ENCODE measurements at places on chromosomes 1 and 21.

DNA sequence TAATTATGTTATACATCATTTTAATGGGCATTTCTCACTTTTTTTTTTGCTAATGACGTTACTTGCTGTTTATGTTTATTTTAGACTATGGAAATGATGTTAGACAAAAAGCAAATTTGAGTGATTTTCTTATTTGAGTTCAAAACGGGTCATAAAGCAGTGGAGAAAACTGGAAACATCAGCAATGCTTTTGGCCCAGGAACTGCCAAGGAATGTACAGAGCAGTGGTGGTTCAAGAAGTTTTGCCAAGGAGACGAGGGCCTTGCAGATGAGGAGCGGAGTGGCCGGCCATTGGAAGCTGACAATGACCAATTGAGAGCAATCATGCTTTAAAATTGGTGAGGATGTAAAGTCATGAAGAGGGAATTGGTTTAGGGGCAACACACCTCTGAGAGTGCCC, 32.1 kb upstream of the KCNE2 start:
- no peak for DNase-seq

DNA sequence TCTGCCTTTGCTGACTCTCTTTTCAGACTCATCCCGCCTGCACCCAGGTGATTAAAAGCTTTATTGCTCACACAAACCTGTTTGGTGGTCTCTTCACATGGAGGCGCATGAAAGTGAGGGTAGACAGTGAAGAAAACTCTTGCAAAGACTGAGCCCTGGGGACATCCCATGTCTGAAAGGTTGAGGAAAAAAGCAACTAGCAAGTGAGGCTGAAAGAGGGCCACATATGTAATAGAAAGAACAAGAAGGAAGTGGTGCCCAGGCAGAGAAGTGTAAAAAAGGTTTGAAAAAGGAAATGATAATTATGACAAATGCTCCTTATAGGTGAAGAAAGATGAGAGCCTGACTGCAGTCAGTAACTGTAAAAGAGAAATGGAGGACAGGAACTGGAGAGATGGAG, 115.9 kb upstream of the NEK7 start:
- no peak for DNase-seq

DNA sequence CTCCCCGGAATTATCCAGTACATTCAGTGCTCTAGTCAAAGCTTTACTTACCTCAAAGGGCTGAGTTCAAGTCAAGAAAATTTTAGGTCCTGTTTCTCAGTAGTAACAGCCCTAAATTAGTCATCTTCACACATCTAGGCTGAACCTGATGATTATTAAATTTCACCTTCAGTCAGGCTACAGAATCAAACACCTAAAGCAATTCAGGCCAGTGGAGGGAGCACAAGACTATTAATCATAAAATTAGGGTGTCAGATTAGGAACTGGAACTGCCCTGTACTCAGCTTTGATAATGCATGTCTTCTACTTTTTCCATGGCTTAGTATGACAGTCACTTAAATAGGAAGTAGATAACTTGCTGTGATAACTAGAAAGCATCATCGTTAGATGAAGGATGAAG, 28.4 kb upstream of the BCAS2 start:
- DNase-seq = no peak

DNA sequence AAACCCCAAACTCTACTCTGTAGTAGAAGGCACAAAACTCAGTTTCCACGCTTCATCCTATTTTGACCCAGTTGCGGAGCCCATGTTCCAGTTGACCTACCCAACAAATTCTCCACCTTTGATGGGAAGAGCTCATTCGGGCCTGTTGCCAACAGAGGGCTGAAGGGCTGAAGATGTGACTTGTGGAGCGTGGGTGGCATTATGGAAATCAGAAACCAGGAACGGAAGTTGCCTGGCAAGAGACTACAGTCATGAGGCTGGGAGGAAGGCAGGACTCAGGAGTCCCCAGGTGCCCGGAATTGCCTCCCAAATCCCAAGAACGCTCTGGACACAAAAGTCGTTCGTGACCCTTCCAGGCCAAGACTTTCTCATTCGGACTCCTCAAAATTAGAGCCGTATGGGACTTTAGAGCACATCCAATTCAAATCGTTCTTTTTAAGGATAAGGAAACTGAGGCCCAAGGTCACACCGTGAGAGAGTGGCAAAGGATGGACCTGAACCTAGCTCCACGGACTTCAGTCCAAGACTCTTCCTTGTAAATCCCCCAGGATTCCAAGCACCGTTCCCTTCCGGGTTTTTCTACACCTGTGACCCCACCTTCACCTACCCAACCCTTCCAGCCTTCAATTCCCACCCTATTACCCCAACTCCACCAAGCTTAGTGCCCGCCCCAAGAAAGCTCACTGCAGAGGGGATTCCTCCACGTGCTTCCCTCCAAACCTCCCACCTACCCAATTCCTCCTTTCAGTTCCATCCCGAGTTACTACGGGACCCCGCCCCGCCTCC, 739 bp downstream of the SMG5 start:
- no peak for DNase-seq

- no peak for DNase-seq
Measured at GRCh38 chr1:111743679-111744101, 4.5 kb upstream of the INKA2 start.

GRCh38 chr21:34523019-34523555, 11.1 kb upstream of the KCNE1 start:
- DNase-seq = no peak

DNA sequence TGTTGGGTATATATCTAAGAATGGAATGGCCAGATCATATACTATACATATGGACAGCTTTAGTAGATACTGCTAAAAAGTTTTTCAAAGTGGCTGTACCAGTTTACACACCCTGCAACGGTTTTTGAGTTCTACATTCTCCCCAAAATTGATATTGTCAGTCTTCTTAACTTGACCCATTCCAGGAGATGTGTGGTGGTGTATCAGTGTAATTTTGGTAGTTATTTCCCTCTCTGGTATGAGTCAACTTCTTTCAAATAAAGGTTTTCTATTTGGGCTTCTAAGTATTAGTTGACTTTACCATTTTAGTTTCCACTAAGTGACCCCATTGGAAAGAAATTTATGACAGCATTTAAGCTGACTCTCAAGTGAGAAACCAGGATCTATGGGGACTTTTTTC, 29.2 kb downstream of the INKA2 start:
- no peak for DNase-seq

- DNase-seq = no peak
Measured at GRCh38 chr1:162663589-162664106, 31.4 kb downstream of the DDR2 start.

DNA sequence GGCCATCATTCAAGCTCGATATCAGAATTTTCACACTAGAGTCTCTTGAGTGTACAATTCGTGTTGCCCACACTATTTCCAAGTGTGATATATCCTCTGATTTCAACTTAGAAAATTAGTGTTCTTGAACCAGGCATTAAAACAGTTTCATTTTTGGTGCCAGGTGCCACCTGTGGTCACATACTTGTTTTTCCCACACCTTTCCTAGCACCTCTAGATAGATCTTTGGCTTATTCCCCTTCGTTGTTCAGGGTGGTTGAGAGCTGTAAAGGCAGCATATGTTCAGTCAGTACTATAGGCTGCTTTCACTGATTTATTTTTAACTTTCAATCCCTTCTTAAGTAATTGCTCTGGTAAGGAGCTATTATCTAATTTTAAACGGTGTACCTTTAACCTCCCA, 131.1 kb downstream of the NEK7 start:
- DNase-seq = no peak

GRCh38 chr1:26728645-26729044, 32.8 kb downstream of the ARID1A start:
- no peak for DNase-seq

- no peak for DNase-seq
Measured at GRCh38 chr1:51635615-51636014, 18.7 kb downstream of the OSBPL9 start.

- DNase-seq = no peak
Measured at GRCh38 chr1:210608767-210609166, 280.1 kb downstream of the HHAT start.

DNA sequence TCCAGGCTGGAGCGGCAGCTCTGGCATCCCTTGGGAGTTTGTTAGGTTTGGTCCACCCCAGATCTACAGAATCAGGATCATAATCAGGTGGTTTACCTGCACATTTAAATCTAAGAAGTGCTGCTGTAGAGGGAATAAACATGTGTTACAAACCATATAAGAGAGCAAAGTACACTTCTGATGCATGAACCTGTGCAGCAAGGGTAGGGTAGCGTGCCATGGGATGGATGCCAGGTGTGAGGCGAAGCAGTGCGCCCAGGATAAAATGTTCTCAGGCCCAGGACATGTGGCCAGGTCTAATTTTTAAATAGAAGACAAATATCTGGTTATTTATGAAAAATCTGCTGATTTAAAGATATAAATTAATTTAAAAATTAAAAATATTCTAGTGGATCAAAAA, 308.8 kb upstream of the USP24 start:
- no peak for DNase-seq

DNA sequence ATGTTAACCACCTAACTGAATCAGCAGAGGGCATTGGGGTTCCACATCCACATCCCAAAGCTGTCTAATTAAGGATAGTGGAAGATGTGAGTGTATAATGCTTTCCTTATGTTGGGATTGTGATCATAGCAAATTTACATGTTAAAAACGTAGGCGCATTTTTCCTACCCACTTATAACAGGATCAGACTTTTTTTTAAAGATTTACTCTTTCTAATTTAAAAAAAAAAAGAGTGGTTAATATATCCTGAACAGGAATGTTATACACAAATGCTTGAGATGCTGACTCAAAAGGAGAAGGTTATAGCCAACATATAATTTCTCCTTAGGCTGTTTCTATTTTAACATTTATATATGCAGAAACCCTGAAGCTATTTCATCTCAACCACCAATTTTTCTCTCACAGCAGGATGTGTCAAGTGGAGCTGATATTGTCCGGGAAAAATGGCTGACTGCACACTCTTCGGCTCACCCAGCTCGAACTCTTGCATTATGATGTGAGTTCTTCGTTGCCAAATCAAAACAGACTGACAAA, 40.3 kb downstream of the RGS5 start:
- DNase-seq = no peak

DNA sequence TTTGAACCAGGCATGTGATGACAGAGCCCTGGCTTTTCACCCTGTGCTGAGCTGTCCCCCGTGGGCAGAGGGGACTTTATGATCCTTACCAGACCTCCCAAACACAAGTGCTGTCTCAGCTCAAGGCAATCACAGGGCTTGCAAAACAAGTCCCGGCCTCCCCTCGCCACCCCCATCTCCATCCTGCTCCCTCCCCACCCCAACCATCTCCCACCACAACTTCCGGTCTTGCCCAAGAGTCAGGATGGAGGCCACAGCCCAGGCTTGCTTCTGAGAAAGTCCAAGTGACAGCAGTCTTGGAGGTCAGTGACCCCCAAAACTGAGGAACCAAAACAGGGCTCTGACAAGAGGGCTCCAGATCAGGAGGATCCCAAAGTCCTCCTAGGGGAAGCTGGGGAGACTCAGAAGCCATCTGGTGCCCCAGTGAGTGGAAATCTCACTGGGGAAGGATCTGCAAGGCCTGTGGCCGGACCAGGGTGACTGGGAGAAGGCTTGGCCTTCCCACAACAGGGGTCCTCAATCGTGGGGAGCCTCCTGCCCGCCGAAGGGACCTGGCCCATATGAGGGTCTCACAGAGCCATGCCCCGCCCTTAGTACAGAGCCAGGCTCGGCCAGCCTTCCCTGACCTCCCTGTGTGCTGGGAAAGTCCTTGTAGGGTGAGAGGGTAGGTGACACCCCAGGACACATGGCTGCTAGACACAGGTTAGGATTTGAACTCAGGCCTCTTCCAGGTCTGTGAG, 4.5 kb upstream of the SDC3 start:
- DNase-seq = no peak

DNA sequence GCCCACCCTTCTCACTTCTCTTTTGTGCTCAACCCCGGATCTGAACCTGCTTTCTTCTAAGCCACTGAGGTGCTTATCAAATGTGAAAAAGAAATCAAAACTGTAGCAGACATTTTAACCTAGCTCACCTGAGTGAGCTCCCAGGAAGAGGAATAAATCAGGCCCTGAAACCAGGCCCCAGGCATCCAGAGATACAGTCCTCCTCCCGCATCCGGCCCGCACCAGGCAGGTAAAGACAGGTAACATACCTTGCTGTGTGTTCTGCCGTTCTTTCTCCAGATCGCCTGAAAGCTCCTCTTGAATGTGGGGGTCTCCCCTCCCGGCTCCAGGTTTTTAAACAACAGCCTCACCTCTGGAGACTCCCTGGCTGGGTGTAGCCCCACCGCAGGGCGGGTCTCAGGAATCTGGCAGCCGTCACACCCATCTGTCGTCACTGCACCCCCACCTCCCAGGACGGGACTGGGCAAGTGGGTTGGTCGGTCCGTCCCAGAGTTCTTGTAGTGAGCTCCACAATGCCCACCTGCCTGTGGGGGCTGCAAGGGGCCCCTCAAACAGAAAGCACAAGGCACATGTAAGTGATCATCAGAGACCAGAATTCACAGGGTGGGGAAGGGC, at the start of gene LAMB3:
LAMB3 (minus strand) TSS at position 305 of the 615 bp plus-strand sequence. CDS start 1,481 bp downstream, outside the sequence.
- DNase-seq = no peak

GRCh38 chr1:230074762-230075161, 7.7 kb downstream of the GALNT2 start:
- DNase-seq = no peak

DNA sequence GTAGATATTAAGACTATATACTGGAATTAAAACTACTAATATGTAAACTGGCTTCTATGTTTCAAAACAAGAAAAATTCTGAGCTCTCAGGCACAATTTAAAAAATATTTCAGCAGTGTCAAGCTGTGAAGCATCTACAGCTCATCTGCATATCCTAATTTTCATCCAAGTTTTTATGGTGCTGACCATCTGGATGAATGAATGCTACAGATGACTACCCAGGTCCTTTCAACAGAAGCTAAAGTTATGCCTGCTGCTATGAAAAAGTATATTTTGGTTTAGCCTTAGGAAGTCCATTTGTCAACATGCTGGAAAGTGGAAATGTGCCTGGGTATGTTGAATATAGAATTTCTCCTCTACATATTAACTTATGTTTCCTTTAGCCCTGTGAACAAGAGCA, 206.9 kb downstream of the NEGR1 start:
- DNase-seq = no peak

DNA sequence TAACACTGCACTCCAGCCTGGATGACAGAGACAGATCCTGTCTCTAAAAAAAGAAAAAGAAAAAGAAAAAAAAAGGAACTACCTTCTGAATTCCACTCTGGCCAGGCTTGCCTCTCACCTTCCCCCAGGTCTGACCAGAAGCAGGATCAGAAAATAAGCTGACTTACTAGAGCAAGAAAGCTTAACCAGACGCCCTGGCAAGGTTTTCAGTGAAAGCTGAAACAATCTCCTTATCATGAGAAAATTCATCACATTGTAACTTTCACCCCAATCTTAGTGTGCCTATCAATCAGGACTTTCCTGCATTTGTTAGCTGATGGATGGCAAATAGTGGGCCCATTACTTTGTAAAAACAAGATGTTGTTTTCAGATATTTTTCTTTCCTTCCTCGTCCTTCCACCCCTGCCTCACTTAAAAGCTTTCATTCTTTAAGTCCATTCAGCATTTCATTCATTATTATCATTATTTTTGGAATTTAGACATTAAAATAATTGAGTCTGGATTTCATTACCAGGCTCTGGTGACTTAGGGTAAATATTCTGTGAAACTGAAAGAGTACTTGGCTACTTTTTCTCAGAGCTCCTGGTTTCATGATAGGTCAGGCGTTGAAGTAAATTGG, 96.5 kb upstream of the CD34 start:
- DNase-seq = no peak

Data from activated T-helper 2 cell treated with anti-CD3 and anti-CD28 coated beads, Interferon-gamma antibody, Interleukin-2, Interleukin-4, amounts not matched to agents 10 μg/mL and 5 μg/mL and 100 μg/mL, durations not matched to agents 14 hours and 24 hours and 36 hours (primary cell).